ENCODE measurements at places on chromosomes 2 and 18.

GRCh38 chr18:35389095-35389618, 12.0 kb upstream of the ZNF396 start:
- no peaks in the 10 kb centered on the region for H3K4me1 ChIP-seq
- peak; percentile 55 for DNase-seq
- H3K4me3 ChIP-seq = no peak overlapping the region
- H3K27ac ChIP-seq = no peak overlapping the region
- no peaks in the 10 kb centered on the region for H3K36me3 ChIP-seq
- no peaks in the 10 kb centered on the region for H3K27me3 ChIP-seq

GRCh38 chr18:35862119-35862640, 110.3 kb upstream of the RMP24 start:
- DNase-seq = no peak
- no peaks in the 10 kb centered on the region for H3K4me1 ChIP-seq

GRCh38 chr18:37482002-37482401, 83.6 kb downstream of the CELF4 start:
- DNase-seq = no peak
- no peak overlapping the region for H3K4me3 ChIP-seq
- H3K4me1 ChIP-seq = no peaks in the 10 kb centered on the region
- peaks cover 21% of the 10 kb centered on the region for H3K27me3 ChIP-seq

DNA sequence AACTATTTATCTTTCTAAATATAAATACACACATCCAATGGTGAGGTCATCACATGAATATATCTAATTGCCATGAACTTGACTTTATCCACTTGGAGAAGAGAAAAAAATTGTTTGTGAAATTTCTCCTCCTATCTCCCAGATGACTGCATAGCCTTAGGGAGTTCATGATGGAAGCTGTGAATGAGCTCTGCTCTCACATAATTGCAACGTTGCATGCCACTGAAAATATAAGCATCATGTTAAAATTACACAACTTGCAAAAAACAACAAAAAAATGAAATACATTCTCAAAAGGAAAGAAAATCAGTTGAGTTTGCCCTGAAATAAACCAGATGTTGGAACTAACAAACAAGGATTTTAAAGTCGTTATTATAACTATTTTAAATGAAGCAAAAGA, 50.6 kb upstream of the OSR1 start:
- H3K36me3 ChIP-seq = no peaks in the 10 kb centered on the region
- no peaks in the 10 kb centered on the region for H3K4me1 ChIP-seq

DNA sequence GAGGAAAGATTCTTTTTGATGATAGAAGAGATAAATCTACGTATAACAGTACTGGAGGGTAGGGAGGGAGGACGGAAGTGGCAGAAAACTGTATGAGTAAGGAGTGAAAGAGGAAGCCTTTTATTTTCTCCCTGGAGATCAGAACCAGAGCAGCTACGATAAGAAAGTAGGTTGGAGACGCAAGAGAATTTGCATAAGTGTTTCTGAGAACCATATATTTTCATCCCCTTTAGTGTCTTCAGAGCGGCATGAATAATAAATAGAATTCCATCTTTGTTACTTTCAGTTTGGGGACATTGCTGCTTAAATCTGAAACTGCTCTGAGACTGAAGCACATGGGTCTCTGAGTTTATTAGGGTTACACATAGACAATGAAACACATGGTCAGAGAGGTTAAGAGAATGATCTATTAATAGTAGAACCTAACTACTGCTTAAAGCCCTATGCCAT, 230.2 kb upstream of the TNP1 start:
- no peaks in the 10 kb centered on the region for H3K27me3 ChIP-seq
- no peaks in the 10 kb centered on the region for H3K4me1 ChIP-seq
- no peaks in the 10 kb centered on the region for H3K36me3 ChIP-seq
- no peak overlapping the region for H3K27ac ChIP-seq
- no peak for DNase-seq
- H3K4me3 ChIP-seq = no peak overlapping the region

GRCh38 chr18:39958876-39959275, 1996.2 kb upstream of the PIK3C3 start:
- no peak overlapping the region for H3K27ac ChIP-seq
- no peaks in the 10 kb centered on the region for H3K36me3 ChIP-seq

DNA sequence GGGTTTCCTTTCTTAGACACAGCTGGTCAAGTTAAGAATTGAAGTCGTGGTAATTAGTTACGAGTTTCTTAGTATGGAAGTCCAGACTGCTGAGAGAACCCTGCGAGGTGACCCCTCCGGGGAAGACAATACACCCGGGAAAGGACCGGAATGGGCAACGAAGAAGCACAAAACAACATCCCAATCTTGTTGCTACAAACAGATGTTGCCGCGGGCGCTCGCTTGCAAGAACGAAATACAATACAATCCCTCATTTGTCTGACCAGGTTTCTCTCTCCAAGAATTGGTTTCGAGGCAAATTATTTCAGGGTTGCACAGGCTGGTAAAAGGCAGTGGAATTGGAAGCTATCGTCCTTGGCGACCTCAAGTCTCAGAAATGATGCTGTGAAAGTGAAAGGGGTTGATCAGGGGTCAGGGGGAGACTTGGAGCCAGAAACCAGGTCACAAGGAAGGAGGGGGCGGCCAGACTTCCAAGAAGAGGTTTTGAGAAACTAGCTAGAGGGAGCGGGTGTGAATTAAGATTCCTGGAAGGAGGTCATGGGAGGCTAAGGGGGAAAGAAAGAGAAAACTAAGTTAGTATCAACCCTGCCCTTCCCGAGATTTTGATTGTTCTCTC, 401.9 kb downstream of the HRH4 start:
- no peaks in the 10 kb centered on the region for H3K4me1 ChIP-seq
- no peak overlapping the region for H3K4me3 ChIP-seq
- H3K27ac ChIP-seq = no peak overlapping the region
- DNase-seq = no peak
- H3K27me3 ChIP-seq = no peaks in the 10 kb centered on the region

- H3K27me3 ChIP-seq = no peaks in the 10 kb centered on the region
- H3K27ac ChIP-seq = no peak overlapping the region
- no peaks in the 10 kb centered on the region for H3K36me3 ChIP-seq
- no peak overlapping the region for H3K4me3 ChIP-seq
Measured at GRCh38 chr2:102258025-102258385, 53.4 kb upstream of the IL1RL1 start.

DNA sequence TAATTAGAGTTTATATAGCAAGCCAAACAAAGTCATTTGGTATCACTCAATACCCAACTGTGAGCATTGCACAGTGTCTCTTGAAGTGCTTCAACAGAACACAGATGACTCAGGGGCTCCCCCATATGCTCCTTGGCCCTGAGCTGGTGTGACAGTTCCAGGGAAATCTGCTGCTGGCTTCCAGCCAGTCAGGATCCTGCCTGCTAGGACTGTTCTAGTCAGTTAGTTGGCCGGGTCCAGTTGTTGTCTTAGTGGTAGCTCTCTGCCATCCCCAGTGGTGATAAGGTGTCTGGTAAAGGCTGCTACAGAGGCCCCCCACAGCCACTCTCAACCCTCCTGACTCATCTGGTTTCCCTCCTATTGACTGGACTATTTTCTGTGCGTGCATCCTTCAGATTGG, 100.3 kb downstream of the IRS1 start:
- no peak overlapping the region for H3K27ac ChIP-seq
- no peaks in the 10 kb centered on the region for H3K27me3 ChIP-seq
- no peak for DNase-seq
- no peaks in the 10 kb centered on the region for H3K4me1 ChIP-seq

DNA sequence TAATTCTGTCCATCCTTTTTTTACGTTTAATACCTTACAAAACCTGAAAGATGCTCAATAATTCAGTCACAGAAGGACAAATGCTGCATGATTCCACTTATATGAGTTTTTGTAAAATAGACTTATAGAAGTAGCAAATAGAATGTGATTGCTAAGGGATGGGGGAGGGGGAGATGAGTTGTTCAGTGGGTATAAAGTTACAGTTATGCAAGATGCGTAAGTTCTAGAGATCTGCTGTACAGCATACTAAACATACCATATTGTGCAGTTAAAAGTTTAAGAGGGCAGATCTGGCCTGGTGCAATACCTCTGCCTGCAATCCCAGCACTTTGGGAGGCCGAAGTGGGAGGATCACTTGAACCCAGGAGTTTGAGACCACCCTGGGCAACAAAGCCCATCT, 78.8 kb downstream of the TET3 start:
- no peaks in the 10 kb centered on the region for H3K36me3 ChIP-seq
- no peaks in the 10 kb centered on the region for H3K4me1 ChIP-seq
- no peak overlapping the region for H3K4me3 ChIP-seq
- no peaks in the 10 kb centered on the region for H3K27me3 ChIP-seq
- DNase-seq = no peak

GRCh38 chr2:108616751-108617161, 82.5 kb downstream of the LIMS1 start:
- peak; percentile 65 for DNase-seq
- H3K27ac ChIP-seq = no peak overlapping the region
- H3K4me3 ChIP-seq = no peak overlapping the region
- H3K27me3 ChIP-seq = no peaks in the 10 kb centered on the region
- H3K4me1 ChIP-seq = peaks cover 34% of the 10 kb centered on the region

- DNase-seq = no peak
- H3K4me1 ChIP-seq = no peaks in the 10 kb centered on the region
- no peaks in the 10 kb centered on the region for H3K27me3 ChIP-seq
Measured at GRCh38 chr2:119856469-119856901, 96.8 kb downstream of the PTPN4 start.

GRCh38 chr2:101781791-101782426, 84.4 kb downstream of the MAP4K4 start:
- no peaks in the 10 kb centered on the region for H3K27me3 ChIP-seq
- H3K27ac ChIP-seq = peak overlapping the region; percentile 48
- H3K4me1 ChIP-seq = peaks cover 16% of the 10 kb centered on the region
- H3K36me3 ChIP-seq = no peaks in the 10 kb centered on the region
- no peak for DNase-seq
- no peak overlapping the region for H3K4me3 ChIP-seq

GRCh38 chr2:133097666-133098065, 427.7 kb upstream of the LYPD1 start:
- DNase-seq = peak; percentile 25
- no peak overlapping the region for H3K4me3 ChIP-seq
- no peaks in the 10 kb centered on the region for H3K36me3 ChIP-seq
- no peaks in the 10 kb centered on the region for H3K4me1 ChIP-seq
- no peaks in the 10 kb centered on the region for H3K27me3 ChIP-seq

DNA sequence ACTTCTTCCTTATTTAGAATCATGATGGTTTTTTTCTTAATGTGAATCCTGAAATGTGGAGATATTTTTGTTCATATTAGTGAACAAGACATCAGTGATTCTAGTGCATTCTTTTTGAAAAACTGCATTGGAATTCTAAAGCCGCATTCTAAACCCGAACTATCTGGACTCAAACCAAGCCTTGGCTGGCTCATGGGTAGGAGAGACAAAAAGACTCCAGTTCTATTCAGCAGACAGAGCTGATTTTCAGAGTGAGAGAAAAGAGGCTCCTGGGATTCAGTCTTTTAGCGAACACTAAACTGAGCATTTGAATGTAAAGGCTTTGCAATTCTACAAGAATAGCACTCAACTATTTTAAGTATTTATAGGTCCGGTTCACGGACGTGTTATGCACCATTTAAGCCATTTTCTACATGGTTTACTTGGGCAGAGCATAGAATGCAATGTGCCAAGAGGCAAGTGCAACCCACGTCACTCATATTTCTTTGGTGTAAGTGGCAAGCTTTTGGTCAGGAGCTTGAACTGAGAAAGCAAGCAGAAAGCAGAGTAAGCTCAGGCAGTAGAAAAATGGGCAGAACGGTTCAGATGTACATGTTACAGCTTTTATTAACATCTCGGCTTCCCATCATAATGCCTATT, 227.3 kb upstream of the RAB12 start:
- no peak overlapping the region for H3K4me3 ChIP-seq
- no peaks in the 10 kb centered on the region for H3K27me3 ChIP-seq
- no peak for DNase-seq
- no peak overlapping the region for H3K27ac ChIP-seq
- H3K36me3 ChIP-seq = peaks cover 12% of the 10 kb centered on the region
- no peaks in the 10 kb centered on the region for H3K4me1 ChIP-seq

GRCh38 chr2:229749779-229750178, 35.4 kb upstream of the DNER start:
- no peak for DNase-seq
- H3K27me3 ChIP-seq = no peaks in the 10 kb centered on the region
- H3K4me1 ChIP-seq = no peaks in the 10 kb centered on the region
- H3K36me3 ChIP-seq = no peaks in the 10 kb centered on the region
- no peak overlapping the region for H3K27ac ChIP-seq

DNA sequence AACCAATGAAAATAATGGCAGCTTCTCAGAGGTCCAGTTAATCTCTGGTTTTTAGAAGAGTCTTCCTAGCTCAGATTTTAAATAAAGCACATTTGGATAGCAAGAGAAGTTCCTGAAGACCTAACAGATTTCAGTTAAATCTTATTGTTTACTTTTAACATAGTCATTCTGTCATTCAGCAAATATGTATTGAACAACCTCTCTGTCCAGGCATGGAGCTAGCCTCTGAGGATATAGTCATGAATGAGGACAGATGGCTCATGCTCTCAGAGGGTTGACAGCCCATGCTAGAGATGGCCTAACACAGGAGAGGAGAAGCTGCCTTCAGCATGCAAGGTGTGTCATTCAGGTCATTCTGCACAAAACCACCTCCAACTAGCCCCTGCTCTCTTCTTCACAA, 6.2 kb downstream of the CCBE1 start:
- no peak for DNase-seq
- no peaks in the 10 kb centered on the region for H3K27me3 ChIP-seq
- no peaks in the 10 kb centered on the region for H3K36me3 ChIP-seq
- no peak overlapping the region for H3K27ac ChIP-seq
- H3K4me3 ChIP-seq = no peak overlapping the region
- H3K4me1 ChIP-seq = peaks cover 4% of the 10 kb centered on the region

- H3K36me3 ChIP-seq = no peaks in the 10 kb centered on the region
- peaks cover 14% of the 10 kb centered on the region for H3K4me1 ChIP-seq
- H3K27me3 ChIP-seq = no peaks in the 10 kb centered on the region
- DNase-seq = no peak
- no peak overlapping the region for H3K27ac ChIP-seq
- no peak overlapping the region for H3K4me3 ChIP-seq
Measured at GRCh38 chr2:235511751-235512698, 18.2 kb downstream of the AGAP1 start.

DNA sequence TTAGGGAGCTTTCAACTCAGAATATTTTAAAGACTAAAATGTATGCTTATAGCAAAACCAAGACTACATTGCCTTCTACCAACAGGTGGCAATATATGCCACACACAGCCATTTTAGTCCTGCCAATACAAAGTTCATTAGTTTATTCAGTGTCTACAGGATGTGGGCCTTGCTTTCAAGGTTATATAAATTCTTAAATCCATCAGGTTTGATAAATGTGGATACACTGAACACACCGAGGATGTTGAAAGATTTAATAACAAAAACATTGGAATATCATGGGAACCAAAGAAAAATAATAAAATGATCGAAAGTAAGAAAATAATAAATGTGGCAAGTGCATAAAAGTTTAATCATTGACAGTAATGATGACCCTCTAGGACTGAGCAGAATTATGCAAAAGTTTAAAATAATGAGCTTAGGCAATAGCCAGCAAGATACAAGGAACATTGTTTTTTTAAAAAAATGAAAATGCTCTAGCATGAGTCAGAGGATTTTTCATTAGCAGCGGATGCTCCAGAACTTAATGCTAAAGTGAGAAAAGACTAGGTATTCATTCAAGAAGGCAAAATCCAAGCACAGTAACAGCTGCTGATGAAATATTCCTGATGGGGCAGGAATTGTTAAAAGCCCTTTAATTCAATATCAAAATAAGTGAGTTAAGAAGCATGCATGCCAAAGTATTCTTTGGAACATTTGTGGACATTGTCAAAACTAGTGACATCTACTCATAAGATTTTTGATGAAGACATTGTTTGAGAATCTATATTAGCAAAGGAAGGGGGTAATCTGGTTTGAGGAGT, 14.2 kb downstream of the SCN9A start:
- H3K4me1 ChIP-seq = no peaks in the 10 kb centered on the region
- DNase-seq = peak; percentile 44
- H3K4me3 ChIP-seq = no peak overlapping the region
- no peaks in the 10 kb centered on the region for H3K27me3 ChIP-seq
- no peaks in the 10 kb centered on the region for H3K36me3 ChIP-seq
